Muscle of back (tissue), 13 donors: ENCODE measurements at places on chromosomes 1 and 21. TPM values are rescaled to one million over a fixed set of nuclear protein-coding genes. Genes with fewer than 3 reads are reported as not detected.

The YIPF1 gene
- 14.4 TPM for polyA plus RNA-seq

The LAX1 gene
- 0.25 TPM for polyA plus RNA-seq

The RGS8 gene
- polyA plus RNA-seq = not detected

DNA sequence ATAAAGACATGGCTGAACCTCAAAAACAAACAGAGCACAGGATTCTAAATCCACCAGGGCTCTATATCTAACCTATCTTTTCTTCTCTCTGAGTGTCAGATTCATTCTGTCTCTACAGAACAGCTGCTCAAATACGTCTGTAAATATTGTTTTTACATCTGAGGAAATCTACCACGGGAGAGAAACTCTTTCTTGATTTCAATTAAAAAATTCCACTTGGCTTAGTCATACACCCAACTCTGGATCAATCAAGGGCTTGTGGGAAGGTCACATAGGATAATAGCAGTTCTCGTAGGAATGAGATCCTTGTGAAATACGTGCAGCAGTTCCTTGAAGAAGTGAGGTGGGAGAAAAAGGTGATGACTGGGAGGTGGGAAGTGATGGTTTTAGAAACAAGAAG, 1355.7 kb upstream of the ADGRL2 start:
- no peak for DNase-seq

The SLC9A1 gene
- polyA plus RNA-seq = 14.2 TPM

The TRIM67 gene
- 0.10 TPM for polyA plus RNA-seq

The SLC5A9 gene
- polyA plus RNA-seq = 0.86 TPM

- no peak for DNase-seq
Measured at GRCh38 chr21:42063571-42064521, 7.3 kb upstream of the UMODL1 start.

DNA sequence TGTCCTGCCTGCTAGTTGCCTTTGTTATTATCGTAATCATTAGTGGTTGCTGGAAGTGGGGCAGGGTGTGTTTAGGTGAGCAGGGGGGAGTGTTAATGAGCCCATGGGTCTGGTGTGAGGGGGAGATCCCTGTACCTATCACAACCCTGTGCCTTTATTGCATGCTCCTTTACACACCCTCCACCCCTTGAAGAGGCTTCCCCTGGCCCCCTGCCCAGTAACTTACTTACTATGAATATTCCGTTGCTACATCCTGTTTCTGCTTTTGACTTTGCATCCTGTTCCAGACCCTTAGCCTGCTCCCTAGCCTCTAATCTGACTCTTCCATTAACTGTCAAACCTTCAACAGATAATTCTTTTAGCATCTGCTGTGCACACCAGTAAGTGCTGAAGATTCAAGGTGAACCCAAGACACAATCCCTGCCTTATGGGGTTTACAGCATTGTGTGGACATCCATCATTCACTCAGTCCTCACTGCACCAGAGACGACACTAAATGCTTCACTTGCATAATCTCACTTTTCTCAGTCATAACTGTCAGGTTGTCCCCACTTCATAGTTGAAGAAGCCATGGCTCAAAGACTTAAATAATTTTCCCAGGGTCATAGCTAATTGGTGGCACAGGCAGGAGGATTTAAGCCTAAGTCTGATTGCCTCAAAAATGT, 47.9 kb downstream of the CDC7 start:
- no peak for DNase-seq

The EXO5 gene
- polyA plus RNA-seq = 8.7 TPM

The CTSS gene
- polyA plus RNA-seq = 15.4 TPM

The SELP gene
- 2.7 TPM for polyA plus RNA-seq

DNA sequence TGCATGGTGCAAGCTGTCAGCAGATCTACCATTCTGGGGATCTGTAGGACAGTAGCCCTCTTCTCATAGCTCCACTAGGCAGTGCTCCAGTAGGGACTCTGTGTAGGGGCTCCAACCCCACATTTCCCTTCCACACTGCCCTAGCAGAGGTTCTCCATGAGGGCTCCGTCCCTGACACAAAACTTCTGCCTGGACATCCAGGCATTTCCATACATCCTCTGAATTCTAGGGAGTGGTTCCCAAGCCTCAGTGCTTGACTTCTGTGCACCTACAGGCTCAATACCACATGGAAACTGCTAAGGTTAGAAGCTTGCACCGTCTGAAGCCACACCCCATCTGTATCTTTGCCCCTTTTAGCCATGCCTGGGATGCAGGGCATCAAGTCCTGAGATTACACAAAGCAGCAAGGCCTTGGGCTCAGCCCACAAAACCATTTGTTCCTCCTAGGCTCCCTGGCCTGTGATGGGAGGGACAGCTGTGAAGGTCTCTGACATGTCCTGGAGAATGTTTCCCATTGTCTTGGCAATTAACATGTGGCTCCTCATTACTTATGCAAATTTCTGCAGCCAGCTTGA, 117.0 kb upstream of the NFIA start:
- no peak for DNase-seq

GRCh38 chr1:244050014-244050834, 859 bp upstream of the ZBTB18 start:
- no peak for DNase-seq

GRCh38 chr1:229154811-229155210, 116.1 kb upstream of the RAB4A start:
- DNase-seq = no peak

The ADAMTS4 gene
- polyA plus RNA-seq = 6.8 TPM

DNA sequence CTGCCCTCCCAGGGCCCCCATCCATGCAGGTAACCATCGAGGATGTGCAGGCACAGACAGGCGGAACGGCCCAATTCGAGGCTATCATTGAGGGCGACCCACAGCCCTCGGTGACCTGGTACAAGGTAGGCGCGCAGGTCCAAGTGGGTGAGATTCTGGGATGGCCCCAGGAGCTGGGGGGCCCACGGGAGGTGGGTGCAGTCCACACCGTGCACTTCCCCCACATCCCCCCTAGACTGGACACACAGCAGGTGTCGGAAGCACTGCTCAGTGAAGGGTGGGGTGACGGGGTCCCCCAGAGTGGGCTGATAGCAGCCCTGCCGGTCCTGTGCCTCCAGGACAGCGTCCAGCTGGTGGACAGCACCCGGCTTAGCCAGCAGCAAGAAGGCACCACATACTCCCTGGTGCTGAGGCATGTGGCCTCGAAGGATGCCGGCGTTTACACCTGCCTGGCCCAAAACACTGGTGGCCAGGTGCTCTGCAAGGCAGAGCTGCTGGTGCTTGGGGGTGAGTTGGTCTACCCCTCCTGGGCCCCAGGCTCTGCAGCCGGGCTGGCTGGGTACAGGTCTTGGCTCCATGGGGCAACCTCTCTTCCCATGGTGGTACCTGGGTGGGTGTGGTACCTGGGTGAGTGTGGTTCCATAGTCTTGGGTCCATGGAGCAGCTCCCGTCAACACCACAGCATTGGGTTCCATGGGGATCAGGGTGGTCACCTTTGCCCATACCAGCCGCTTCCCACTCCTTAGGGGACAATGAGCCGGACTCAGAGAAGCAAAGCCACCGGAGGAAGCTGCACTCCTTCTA, 40.4 kb downstream of the TRIM11 start:
- DNase-seq = no peak

GRCh38 chr1:157955221-157955620, 38.2 kb upstream of the KIRREL1 start:
- no peak for DNase-seq

GRCh38 chr1:183331091-183331742, 87.0 kb downstream of the NMNAT2 start:
- DNase-seq = no peak

The CLDN8 gene
- not detected for polyA plus RNA-seq

DNA sequence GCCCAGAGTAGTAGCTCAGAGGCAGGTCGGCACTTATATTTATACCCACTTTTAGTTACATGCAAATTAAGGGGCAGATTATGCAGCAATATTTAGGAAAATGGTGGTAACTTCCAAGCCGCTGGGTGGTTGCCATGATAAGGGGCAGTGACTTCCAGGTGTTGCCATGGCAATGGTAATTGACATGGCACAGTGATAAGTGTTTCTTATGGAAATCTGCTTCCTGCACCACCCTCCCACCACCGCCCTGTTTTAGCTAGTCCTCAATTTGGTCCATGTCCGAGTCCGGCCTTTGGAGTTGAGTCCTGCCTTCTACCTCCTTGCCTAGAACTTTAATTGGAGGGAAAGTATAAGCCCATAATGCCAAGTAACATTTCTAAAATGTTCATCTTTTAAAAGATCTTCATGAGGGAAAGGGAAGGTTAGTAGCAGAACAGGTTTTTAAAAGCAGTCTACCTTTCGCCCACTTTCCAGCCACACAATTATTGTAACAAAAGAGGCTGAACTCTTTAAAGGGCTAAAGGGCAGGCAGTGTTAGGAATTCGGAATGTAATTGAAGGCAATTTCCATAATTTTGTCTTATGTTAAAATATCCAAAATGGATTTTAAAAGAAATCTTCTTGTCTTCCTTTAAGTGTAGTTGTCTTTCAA, 21.7 kb downstream of the ZBTB8B start:
- DNase-seq = no peak

GRCh38 chr1:231973830-231974229, 347.2 kb downstream of the DISC1 start:
- DNase-seq = no peak
